Naive thymus-derived CD8-positive, alpha-beta T cell (primary cell): ENCODE measurements at places on chromosomes 13 and 19. TPM values are rescaled to one million over a fixed set of nuclear protein-coding genes. Genes with fewer than 3 reads are reported as not detected.

NLRP5 gene
- not detected for total RNA-seq

CACNA1A gene
- total RNA-seq, result 0.44 TPM

SYT5 gene
- total RNA-seq, result not detected

ZNF665 gene
- 12.9 TPM for total RNA-seq

CD209 gene
- total RNA-seq, result 0.11 TPM

PDE4A gene
- total RNA-seq, result 0.99 TPM

IGFL3 gene
- total RNA-seq, result not detected

CEACAM8 gene
- not detected for total RNA-seq

FAM83E gene
- 8.0 TPM for total RNA-seq

ICAM4 gene
- total RNA-seq, result 0.57 TPM

WTIP gene
- 0.88 TPM for total RNA-seq

SIGLEC5 gene
- not detected for total RNA-seq

TTC9B gene
- total RNA-seq, result not detected

CCDC169 gene
- total RNA-seq, result not detected

ZNF324B gene
- total RNA-seq, result 12.9 TPM

SLC25A41 gene
- total RNA-seq, result 0.62 TPM

GPR18 gene
- total RNA-seq, result 31.1 TPM

ZNF154 gene
- total RNA-seq, result 60.5 TPM

MIA gene
- total RNA-seq, result not detected

F2RL3 gene
- total RNA-seq, result not detected

ATP13A1 gene
- 155 TPM for total RNA-seq

DDX39A gene
- 158 TPM for total RNA-seq

BEST2 gene
- total RNA-seq, result not detected

MUC16 gene
- not detected for total RNA-seq

RUBCNL gene
- total RNA-seq, result 9.7 TPM

FLT3LG gene
- total RNA-seq, result 112 TPM

TSKS gene
- total RNA-seq, result 3.5 TPM

DAND5 gene
- not detected for total RNA-seq

PSG7 gene
- not detected for total RNA-seq

CLEC11A gene
- total RNA-seq, result 14.0 TPM

ADGRL1 gene
- total RNA-seq, result 24.8 TPM

RUVBL2 gene
- 30.4 TPM for total RNA-seq

PABPC3 gene
- total RNA-seq, result 1.1 TPM

KCNK6 gene
- total RNA-seq, result 6.8 TPM

ZNF586 gene
- total RNA-seq, result 46.6 TPM

CDX2 gene
- total RNA-seq, result not detected

KLF1 gene
- not detected for total RNA-seq

ACTMAP gene
- total RNA-seq, result 7.0 TPM

DCT gene
- 1.1 TPM for total RNA-seq

ATP7B gene
- 1.2 TPM for total RNA-seq

ZNF486 gene
- 14.9 TPM for total RNA-seq

THSD8 gene
- 1.1 TPM for total RNA-seq

KLK1 gene
- total RNA-seq, result not detected

ZNF442 gene
- 7.6 TPM for total RNA-seq

LILRA5 gene
- not detected for total RNA-seq

ZNF530 gene
- 14.2 TPM for total RNA-seq

OR4F17 gene
- 0.49 TPM for total RNA-seq

SEMA6B gene
- total RNA-seq, result 0.60 TPM

SIGLEC6 gene
- not detected for total RNA-seq

PGLYRP1 gene
- total RNA-seq, result not detected

KLK14 gene
- 1.5 TPM for total RNA-seq

MEF2B gene
- 3.9 TPM for total RNA-seq

PRR20D gene
- total RNA-seq, result not detected
